ENCODE measurements at places on chromosomes 2 and 18.

GRCh38 chr2:239143858-239144712 is 256.7 kb downstream of the HDAC4 start:
- DNase-seq, result no peak

DNA sequence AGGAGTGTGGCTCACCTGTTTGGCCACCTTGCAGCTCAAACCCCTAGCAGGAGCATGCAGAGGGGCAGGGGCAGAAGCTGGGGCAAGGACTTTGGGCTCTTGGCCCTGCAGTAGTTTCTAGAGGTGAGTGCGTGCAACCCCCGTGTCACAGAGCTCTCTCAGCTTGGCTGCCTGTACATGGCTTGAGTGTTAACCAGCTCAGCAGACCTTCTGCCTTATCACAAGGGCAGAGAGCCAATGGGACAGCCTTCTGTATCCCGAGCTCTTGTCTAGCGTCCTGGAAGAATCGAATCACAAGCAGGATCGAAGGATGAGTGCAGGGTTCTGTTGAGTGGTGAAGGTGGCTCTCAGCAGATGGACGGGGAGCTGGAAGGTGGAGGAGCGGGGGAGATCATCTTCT is 120.3 kb upstream of the TMEM18 start:
- no peak for DNase-seq

DNA sequence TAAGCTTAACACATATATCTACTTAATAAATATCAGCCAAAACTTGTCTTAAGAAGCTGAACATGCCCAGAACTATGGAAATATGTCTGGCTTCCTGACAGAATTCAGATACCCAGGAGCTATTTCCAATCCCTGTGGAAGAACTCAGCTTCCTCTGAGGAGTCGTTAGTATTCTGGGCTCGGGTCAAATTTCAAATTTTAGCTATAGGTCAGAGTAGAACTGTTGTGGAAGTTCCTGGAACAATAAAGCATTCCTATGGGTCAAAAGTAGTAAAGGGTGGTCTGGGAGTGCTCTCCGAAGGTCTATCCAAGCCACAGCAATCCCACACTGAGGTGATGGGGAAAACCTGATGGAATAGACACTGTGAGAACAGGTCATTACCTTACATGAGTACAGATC is 342.7 kb upstream of the CHST9 start:
- DNase-seq, result no peak

- DNase-seq, result no peak
Observed at GRCh38 chr2:74252862-74253261, 54.4 kb downstream of the MTHFD2 start.

Data from activated T-helper 1 cell treated with anti-CD3 and anti-CD28 coated beads, Interleukin-2, amount 50 U/mL, for 16 hours (primary cell).